Activated naive CD8-positive, alpha-beta T cell treated with anti-CD3 and anti-CD28 coated beads for 36 hours (primary cell): ENCODE measurements at places on chromosomes 6 and 20. TPM values are rescaled to one million over a fixed set of nuclear protein-coding genes. Genes with fewer than 3 reads are reported as not detected.

Gene CITED2
- 28.5 TPM for total RNA-seq

Gene RBPJL
- total RNA-seq: not detected

Gene SLC22A16
- total RNA-seq: not detected

Gene DEFB116
- total RNA-seq: not detected

Gene PRND
- not detected for total RNA-seq

Gene SLC29A1
- total RNA-seq: 102 TPM

Gene ZNF165
- total RNA-seq: 4.3 TPM

Gene BMP7
- not detected for total RNA-seq

Gene CCDC170
- not detected for total RNA-seq

Gene CTCFL
- not detected for total RNA-seq

Gene LAMA4
- not detected for total RNA-seq

DNA sequence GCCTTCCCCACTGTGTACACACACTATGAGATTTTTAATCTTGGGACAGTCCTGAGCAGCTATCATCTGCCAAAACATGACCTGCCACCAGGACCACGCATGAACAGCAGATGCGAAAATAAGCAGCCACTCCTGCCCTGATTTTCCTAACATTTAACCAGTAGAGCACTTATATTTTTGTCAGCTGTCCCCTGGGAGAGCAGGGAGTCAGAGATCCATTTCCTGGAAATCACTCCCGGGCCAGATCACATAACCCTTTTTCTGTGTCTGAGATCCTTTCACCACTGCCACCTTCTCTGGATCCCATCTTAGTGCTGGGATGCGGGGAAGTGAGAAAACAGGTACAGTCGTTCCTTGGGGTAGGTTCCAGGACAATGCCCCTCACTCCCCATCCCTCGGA, 5.7 kb downstream of the SDCBP2 start:
- H3K4me3 ChIP-seq: no peak overlapping the region
- no peaks in the 10 kb centered on the region for H3K36me3 ChIP-seq
- no peak for DNase-seq
- H3K27me3 ChIP-seq: no peaks in the 10 kb centered on the region

- peaks cover 16% of the 10 kb centered on the region for H3K27me3 ChIP-seq
- no peak overlapping the region for H3K4me3 ChIP-seq
- no peaks in the 10 kb centered on the region for H3K36me3 ChIP-seq
- no peak overlapping the region for H3K27ac ChIP-seq
- no peak for DNase-seq
These were observed 83.3 kb upstream of the TGM3 start for GRCh38 chr20:2212456-2213015.

DNA sequence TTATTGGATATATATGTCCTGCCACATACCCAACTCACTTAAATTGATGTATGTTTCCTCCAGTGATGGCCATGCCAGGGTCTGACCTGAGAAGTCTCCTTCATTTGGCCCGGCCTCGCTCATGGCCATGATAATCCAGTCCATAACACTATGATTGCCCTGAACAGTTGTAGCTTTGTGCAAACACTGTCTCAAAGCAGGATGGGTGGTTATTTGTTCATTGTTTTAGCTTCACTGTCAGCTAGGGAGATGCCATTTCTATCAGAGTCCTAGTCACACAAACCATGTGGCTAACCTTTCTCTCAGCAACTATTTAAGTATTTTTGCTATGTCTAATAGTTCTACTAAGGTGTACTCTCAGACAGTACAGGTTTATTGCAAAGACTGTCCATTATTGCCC, 47.6 kb upstream of the ZNF337 start:
- no peak overlapping the region for H3K27ac ChIP-seq
- H3K4me3 ChIP-seq: no peak overlapping the region
- H3K4me1 ChIP-seq: peaks cover 15% of the 10 kb centered on the region
- H3K36me3 ChIP-seq: no peaks in the 10 kb centered on the region
- no peak for DNase-seq
- no peaks in the 10 kb centered on the region for H3K27me3 ChIP-seq

DNA sequence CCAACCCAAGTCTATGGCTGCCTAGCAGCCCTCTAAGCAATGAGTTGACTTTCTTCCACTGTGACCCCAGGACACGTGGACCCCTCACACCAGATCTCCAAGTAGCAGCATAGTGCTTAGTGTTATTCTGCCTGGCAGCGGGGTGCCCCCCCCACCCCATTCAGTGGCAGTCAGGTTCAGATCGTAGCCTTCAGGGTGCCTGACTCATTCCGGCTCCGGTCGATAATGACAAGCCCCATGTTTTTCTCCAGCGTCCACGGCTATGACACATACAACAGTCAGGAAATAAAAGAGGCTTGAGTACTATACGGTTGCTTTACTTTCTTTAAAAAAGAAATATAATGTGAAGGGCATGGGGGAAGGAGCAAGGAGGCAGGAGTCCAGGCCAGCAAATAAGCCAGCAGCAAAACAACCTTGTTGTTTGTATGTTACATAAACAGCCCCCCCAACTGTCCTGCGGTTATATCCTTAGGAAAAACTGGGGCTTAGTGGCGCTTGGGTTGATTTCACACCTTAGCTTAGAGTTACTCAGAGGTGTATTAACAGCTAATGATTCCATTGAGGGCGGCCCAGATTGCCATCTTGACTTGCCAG, 23.1 kb downstream of the GNAS start:
- H3K4me1 ChIP-seq: peaks cover 23% of the 10 kb centered on the region
- no peak overlapping the region for H3K4me3 ChIP-seq
- no peaks in the 10 kb centered on the region for H3K36me3 ChIP-seq
- no peaks in the 10 kb centered on the region for H3K27me3 ChIP-seq
- DNase-seq: no peak

- H3K4me1 ChIP-seq: peaks cover 21% of the 10 kb centered on the region
- no peak overlapping the region for H3K27ac ChIP-seq
- H3K4me3 ChIP-seq: no peak overlapping the region
- H3K27me3 ChIP-seq: no peaks in the 10 kb centered on the region
- DNase-seq: no peak
These were observed 1.9 kb upstream of the GJB7 start for GRCh38 chr6:87330961-87331360.

DNA sequence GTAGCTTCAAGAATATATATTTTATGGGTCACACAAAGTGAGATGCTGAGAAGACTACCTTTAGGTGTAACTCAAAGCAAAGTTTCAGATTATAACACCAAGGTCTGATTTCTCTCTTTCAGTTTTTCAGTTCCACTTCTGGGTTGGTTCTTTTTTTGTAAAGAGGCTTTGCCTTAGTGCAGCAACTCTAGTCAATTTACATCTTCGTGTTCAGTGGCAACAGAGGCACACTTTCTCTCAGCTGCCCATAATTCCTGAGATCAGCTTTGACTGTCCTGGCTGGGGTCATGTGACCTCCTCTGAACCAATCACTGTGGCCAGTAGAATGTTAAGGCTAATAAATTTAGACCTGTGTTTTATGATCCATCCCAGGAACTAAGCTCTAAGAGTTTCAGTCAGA, 120.2 kb downstream of the TINAG start:
- H3K4me1 ChIP-seq: no peaks in the 10 kb centered on the region
- H3K4me3 ChIP-seq: no peak overlapping the region
- H3K36me3 ChIP-seq: no peaks in the 10 kb centered on the region
- H3K27me3 ChIP-seq: no peaks in the 10 kb centered on the region
- DNase-seq: no peak
- no peak overlapping the region for H3K27ac ChIP-seq

- H3K27me3 ChIP-seq: no peaks in the 10 kb centered on the region
- no peak for DNase-seq
- H3K4me3 ChIP-seq: no peak overlapping the region
- no peak overlapping the region for H3K27ac ChIP-seq
These were observed 80.3 kb downstream of the TBC1D7 start for GRCh38 chr6:13248053-13248452.

DNA sequence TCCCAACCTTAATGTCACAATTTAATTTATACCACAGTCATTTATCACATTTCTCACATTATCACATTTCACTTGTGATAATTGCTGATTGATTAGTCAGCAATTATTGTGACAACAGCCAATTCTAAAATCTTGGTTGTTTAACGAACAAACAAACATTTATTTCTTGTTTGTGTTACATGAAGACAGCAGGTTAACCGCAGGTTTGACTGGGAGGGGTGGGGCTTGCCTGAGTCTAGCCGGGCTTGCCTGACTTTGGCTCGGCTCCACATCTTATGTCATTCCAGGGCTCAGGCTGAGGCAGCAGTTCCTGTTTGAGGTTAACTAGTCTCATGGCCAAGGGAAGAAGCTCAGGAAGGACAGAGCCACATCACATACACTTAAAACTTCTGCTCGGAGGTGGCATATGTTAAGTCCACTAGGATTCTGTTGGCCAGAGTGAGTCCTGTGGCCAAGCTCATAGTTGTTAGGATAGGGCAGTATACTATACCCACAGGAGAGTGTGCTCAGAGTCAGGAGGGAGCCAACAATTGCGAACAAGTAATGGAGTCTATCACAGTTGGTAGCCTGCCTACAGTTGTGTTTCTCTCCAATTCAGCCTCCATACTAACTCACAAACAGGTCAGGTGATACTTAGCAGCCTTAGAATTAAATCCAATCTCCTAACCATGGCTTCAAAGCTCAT, 90.0 kb upstream of the IFNGR1 start:
- no peak overlapping the region for H3K4me3 ChIP-seq
- no peak for DNase-seq
- no peaks in the 10 kb centered on the region for H3K27me3 ChIP-seq
- H3K4me1 ChIP-seq: peaks cover 3% of the 10 kb centered on the region

DNA sequence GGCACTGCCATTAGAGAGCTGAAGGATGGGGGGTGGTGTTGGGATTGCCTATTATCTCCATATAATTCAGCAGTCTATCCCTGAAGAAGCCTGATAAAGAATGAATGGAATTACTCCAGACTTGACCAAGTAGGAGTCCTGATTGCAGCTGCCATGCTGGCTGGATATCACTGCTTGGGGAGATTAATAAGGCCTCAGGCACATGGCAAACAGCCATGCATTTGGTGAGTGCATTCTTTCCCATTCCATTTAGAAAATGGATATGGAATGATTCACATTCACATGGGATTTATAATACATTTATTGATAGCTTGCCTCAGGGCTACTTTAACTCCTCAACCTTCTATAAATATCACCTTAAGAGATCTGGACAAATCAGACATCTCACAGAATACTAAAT, 49.6 kb upstream of the HLA-A start:
- peaks cover 4% of the 10 kb centered on the region for H3K27me3 ChIP-seq
- peaks cover 2% of the 10 kb centered on the region for H3K4me1 ChIP-seq
- H3K27ac ChIP-seq: no peak overlapping the region

- H3K4me3 ChIP-seq: no peak overlapping the region
- H3K27ac ChIP-seq: no peak overlapping the region
These were observed 112.3 kb upstream of the SYNDIG1 start for GRCh38 chr20:24357177-24357576.

GRCh38 chr6:144156991-144157390, 6.7 kb downstream of the STX11 start:
- H3K36me3 ChIP-seq: peaks cover 76% of the 10 kb centered on the region
- H3K27ac ChIP-seq: no peak overlapping the region
- no peak overlapping the region for H3K4me3 ChIP-seq
- peaks cover 48% of the 10 kb centered on the region for H3K4me1 ChIP-seq

DNA sequence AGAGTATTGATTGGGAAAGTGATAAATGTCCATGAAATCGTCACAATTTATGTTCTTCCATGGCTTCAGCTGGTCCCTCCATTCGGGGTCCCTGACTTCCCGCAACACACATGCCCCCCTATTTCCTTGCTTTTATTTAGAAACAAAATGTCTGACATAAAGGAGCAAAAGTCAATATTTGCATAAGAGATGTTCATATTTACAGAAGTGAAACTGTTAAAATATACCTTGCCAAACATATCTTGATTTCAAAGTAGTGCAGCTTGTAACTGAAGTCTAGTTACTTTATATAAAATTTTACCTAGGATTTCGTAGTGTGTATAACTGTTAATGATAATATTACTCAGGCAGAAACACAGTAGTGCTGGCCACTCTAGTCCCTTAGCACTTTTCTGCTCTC, 548.9 kb upstream of the ADGRB3 start:
- H3K27ac ChIP-seq: no peak overlapping the region
- H3K36me3 ChIP-seq: no peaks in the 10 kb centered on the region
- no peaks in the 10 kb centered on the region for H3K4me1 ChIP-seq
- no peak for DNase-seq
- H3K27me3 ChIP-seq: no peaks in the 10 kb centered on the region

GRCh38 chr6:112153926-112154607, 66.7 kb downstream of the FAM229B start:
- no peak for DNase-seq
- H3K27ac ChIP-seq: no peak overlapping the region
- H3K36me3 ChIP-seq: no peaks in the 10 kb centered on the region

DNA sequence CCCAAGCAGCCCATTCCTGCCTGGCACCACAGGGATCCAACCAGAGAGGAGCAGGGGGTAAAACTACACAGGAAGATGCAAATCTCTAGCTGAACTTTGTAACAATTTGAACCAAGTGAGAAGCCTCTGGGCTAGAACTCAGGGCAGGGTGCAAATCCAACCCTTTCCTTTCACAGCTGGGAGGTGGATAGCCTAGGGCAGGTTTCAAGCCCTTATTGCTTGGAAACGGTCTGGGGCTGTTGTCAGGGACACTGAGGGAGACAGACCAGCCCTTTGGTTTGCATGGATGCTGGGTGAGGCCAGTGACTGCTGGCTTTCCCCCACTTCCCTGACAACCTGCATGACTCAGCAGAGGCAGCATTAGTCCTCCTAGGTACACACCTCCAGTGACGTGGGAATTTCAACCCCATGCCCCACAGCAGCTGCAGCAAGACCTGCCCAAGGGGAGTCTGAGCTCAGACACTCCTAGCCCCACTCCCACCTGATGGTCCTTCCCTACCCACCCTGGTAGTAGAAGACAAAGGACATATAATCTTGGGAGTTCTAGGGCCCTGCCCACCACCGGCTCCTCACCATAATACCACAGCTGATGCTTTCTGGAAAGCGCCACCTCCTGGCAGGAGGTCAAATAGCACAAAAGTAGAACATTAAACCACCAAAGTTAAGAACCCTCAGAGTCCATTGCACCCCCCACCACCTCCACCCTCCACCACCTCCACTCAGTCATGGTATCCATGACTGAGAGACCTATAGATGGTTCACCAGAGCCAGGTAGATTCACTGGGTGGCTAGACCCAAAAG, 797.7 kb upstream of the MAN1A1 start:
- no peaks in the 10 kb centered on the region for H3K27me3 ChIP-seq
- peaks cover 5% of the 10 kb centered on the region for H3K4me1 ChIP-seq
- no peak overlapping the region for H3K4me3 ChIP-seq
- H3K36me3 ChIP-seq: peaks cover 2% of the 10 kb centered on the region
- DNase-seq: no peak
- H3K27ac ChIP-seq: no peak overlapping the region

DNA sequence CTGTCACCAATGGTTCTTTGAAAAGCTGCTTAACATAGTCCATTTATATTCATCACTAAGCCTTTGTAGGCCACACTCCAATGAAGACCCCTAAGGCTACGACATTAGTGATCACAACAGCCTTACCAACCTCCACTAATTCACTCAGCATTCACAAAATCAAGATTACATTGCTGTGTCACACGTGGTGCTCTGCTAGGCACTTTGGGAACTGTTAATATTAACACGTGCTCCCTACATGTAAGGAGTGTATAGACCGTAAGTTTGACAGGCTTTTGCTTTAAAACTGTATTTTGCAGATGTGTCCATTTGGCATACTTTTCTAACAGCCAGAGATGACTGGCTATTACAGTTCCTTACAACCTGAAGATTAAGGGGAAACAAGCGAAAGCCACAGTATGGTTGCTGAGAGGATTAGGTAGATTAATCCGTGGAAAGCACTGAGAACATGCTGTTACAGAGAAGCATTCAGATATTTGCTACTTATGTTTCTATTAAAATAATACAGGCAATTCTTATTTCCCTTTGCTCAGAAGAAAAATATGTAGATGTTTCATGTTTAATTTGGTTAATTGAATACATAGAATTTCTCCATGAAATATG, 69.7 kb downstream of the SAMD3 start:
- no peak for DNase-seq
- H3K4me1 ChIP-seq: peaks cover 3% of the 10 kb centered on the region
- no peaks in the 10 kb centered on the region for H3K27me3 ChIP-seq
- H3K27ac ChIP-seq: no peak overlapping the region
- peaks cover 22% of the 10 kb centered on the region for H3K36me3 ChIP-seq
